Hypothalamus (tissue), 51 donors: ENCODE measurements at places on chromosomes 4 and X.

- DNase-seq = no peak
Measured at GRCh38 chr4:5211282-5211839, 160.1 kb downstream of the STK32B start.

GRCh38 chrX:38919202-38919601 lies 117.9 kb downstream of the MID1IP1 start:
- no peak for DNase-seq

DNA sequence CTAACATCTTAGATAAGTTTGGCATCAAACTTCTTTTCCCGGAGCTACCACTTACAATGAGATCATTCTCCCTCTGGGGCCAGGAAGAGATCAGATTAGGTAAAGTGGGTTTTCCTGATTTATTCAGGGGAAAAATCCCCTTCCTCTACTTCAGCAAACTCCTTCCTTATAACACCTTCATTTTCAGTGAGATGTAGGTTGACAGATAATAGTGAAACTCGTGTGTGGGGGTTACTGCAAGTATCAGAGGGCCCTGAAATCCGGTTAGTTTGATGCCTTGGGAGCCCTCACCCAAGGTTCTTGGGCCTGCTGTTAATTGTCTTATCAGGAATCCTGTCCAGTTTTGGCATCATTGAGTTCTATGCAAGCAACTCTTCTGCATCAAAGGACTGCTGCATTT lies 10.8 kb downstream of the FTHL17 start:
- no peak for DNase-seq

GRCh38 chr4:20075248-20075871 lies 176.3 kb upstream of the SLIT2 start:
- no peak for DNase-seq

DNA sequence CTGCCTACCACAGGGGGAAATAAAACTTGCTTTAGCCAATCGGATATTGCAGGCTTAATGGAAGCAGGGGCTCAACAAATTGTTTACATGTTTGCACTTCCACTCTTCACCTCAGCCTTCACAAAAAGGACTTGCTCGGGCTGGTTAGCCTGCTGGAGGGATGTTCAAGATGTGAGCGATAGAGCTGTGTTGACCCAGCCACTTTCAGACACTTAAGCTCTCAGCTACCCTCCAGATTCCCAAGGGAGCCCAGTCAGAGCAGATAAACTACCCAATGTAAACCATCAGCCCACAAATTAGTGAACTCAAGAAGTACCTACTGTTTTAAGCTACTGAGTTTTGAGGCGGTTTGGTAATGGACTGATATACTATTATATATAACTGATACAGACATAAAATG lies 508.4 kb upstream of the FTHL17 start:
- DNase-seq = no peak

GRCh38 chr4:112853662-112854256 lies 195.7 kb upstream of the ANK2 start:
- DNase-seq = no peak

DNA sequence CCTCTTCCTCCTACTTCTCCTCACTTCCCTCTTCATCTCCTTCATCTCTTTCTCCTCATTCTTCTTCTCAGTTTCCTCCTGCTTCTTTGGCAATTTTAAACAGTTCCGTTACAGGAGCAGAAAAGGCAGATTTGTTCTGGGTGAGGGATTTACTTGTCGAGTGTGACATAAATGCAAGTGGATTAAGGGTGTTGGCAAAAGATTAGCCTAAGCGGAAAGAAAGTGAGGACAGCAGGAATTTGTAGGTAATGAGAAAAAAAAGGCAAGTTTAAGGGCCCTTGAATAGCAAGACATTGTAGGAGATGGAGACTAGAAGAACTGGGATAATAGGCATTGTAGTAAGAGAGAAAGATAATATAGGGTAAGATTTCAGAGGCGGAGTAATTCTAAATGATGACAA lies 841.6 kb downstream of the RAPGEF2 start:
- DNase-seq = no peak

DNA sequence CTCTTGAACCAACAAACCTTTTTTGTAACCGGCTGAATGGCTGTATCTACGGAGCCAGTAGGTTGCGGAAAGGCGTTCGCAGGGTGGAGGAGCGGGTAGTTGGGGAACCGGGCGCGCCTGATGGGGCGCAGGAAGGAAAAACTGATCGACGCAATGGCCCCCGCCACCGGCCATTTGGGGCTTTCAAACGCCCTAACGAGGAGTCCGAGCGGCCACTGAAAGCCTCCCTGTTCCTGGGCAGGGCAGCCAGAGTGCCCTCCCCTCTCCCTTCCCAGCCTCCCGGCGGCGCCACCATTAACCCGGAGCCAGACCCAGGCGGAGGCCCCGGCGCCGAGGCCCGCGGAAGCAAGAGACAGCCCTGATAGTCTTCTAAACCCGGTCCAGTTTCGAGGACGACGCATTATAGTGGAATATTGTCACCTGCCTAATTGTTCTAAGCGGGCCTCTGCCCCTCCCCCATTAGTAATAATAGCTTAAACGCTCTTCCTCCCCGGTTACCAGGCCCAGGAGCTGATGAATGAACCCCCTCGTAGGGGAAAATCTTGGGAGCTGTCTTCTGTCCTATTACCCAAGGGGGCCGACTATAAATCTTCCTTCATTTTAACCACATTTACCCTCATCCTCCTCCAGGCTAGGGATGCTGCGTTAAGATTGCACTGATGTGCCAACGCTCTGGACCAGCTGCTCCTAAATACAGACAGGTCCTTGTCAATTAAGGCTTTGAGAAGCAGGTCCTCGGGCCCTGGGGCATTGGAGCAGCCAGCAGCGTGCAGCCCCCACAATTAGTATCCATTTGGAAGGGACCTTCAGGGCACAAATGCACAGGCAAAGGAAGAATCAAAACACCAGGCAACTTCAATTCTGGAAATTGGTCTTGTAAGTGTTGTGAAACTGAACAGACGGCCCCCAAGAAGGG lies 61.6 kb upstream of the TMEM33 start:
- DNase-seq = no peak

- DNase-seq = no peak
Measured at GRCh38 chrX:129782706-129783105, 3.0 kb downstream of the SASH3 start.

DNA sequence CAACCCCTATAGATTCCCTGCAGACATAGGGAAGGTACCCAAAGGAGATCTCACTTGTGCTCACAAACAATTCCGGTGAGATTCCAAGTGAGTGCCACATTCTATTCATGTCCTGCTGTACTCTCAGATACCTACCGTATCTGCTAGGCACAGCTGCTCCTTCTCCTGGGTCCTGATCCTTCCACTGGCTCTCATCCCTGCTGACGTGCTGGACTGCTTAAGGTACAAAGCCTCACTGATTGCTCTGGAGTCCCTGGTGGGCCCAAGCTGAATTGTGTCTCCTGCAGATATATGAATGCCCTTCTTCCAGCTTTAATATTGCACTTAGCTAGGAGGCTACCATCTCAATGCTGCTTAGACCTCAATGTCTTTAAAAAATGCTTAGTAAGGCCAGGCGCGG lies 2.4 kb downstream of the TCEAL1 start:
- no peak for DNase-seq
